Stimulated activated CD8-positive, alpha-beta memory T cell treated with anti-CD3 and anti-CD28 coated beads, Interleukin-4, amount 100 ng/mL, for 4 hours (primary cell): ENCODE measurements at places on chromosomes 1 and 21.

DNA sequence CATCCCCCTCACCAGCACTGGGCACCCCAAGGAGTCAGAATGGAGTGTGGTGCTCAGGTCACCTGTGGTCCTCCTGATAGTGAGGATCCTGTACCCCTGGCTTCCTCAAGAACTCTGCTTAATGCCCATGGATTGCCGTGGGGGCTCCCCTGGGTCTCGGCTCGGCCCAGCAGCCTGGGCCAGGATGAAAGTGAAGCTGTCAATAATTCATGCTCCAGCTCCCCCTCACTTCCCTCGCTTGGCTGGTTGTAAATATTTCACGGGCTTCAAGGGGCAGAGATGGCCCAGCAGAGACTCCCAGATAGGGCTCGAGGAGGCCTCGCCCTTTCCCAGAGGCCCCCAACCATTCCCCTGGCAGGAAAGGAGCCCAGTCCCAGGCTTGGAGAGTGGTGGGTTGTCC lies 42.6 kb upstream of the KCNA10 start:
- DNase-seq: no peak

- no peak for DNase-seq
Observed at GRCh38 chr1:53614231-53615021, 124.5 kb downstream of the GLIS1 start.

GRCh38 chr1:27617420-27617819 lies 13.5 kb upstream of the AHDC1 start:
- no peak for DNase-seq

DNA sequence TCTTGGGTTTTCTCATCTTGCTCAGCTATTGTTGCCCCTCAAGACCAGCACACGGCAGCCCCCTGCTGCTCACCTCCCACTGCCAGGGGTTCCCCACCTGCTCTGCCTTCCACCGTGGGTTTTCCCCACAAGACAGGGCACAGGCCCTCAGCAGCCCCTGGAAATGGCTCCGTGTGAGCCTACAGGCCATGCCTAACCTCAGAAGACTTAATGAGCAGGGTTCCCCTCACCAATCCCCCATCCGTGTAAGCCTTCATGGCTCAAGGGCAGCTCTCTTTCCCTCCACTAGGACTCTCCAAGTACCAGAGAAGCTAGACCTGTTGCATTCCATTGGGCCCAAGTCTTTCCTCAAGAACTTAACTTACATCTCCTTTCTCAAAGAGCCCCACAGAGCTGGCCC lies 18.4 kb upstream of the RCAN3 start:
- DNase-seq: no peak

DNA sequence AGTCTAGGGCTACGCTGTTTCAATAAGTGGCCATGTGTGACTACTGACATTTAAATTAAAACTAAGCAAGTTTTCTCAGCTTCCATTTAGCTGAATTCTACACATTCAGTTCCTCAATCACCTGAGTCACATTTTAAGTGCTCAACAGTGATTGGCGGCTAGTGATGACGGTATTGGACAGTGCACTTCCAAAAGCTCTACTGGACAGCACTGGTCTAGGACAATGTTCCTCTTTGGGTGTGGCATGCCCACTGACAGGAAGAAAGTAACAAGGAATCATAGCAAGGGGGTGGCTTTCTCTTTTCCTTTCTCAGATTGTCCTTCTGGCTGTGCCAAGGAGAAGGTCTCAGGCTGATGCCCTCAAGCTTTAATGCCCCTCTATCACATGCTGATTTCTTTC lies 11.7 kb downstream of the IGSF21 start:
- no peak for DNase-seq

DNA sequence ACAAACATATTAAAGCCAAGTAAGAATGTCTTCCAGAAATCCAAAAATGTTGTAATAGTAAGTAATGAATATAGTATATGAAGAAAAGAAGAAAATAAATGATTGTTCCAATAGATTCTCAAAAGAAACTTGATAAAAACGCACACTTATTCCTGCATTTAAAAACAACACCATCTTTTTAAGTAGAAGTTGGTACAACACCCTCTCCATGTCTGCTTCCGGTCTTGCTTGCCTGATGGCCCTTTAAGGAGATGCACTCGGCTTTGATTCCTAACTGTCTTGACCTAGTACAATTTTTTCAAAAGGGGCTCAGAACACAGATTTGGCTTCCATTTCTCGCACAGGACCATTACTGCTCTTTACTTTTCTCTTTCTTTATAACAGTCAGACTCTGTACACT lies 9.0 kb downstream of the CLCA1 start:
- no peak for DNase-seq

DNA sequence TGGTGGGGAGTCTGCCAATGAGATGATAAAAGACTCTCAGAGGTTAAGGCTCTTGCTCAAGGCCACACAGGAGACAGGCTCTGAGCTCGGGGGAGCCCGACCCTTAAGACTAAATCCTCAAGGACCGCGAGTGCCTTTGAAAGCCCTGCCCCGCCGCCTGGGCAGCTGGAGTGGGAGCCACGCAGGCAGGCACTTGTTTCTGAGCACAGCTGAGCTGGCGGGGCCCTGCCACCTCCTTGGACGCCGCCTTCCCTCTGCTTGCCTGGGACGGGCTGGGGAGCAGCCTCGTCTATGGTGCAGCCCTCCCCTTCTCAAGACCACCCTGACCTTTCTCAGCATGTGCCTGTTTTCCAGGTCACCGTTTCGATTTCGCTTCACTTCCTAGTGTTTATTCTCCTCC lies 169.3 kb downstream of the CAMTA1 start:
- DNase-seq: no peak

- DNase-seq: no peak
Observed at GRCh38 chr1:179327196-179327595, 33.6 kb downstream of the SOAT1 start.
